ENCODE measurements at places on chromosomes 6 and 20.

- DNase-seq = no peak
Observed at GRCh38 chr6:52013035-52013434, 74.4 kb downstream of the PKHD1 start.

DNA sequence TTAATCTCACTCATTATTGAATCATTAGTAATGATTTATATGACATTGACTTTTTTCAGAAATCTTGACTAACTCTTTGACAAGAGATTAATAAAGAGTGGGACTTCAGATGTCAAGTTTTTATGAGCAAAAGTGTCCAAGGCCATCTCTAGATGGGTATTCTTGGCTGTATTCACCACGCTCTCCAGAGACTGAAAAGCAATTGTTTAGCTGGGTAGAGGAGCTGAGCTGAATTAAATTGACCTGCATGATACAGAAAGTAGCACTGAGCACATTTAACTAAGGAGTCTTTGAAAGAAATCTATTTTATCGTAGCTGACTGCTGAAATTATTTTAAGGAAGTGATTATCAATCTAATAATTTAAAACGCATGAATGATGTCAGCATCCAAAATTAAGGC, 89.4 kb downstream of the LINC00237 start:
- no peak for DNase-seq

- no peak for DNase-seq
Observed at GRCh38 chr6:104548297-104548696, 311.4 kb downstream of the HACE1 start.

DNA sequence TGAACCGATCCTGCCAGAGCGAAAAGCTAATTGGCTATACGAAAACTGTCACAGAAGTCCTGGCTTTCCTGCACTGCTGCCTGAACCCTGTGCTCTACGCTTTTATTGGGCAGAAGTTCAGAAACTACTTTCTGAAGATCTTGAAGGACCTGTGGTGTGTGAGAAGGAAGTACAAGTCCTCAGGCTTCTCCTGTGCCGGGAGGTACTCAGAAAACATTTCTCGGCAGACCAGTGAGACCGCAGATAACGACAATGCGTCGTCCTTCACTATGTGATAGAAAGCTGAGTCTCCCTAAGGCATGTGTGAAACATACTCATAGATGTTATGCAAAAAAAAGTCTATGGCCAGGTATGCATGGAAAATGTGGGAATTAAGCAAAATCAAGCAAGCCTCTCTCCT, 14.2 kb downstream of the CCR6 start:
- no peak for DNase-seq

DNA sequence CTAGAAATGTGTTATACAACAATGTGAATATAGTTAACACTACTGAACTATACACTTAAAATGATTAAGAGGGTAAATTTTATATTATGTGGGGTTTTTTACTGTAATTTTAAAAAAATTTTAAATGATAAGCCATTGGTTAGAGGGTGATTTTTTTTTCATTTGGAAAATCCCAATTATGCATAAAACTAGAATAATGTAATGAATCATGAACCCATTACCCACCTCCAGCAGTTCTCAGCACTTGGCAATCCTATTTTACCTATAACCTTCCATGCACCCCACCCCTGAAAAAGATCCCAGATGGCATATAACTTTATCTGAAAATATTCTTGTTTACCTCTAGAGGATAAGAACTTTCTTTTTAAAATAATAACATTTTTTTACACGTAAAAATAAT, 13.7 kb downstream of the KIF3B start:
- no peak for DNase-seq
